ENCODE measurements at places on chromosomes 7 and 10. TPM values are rescaled to one million over a fixed set of nuclear protein-coding genes. Genes with fewer than 3 reads are reported as not detected.

Gene CNPY1
- not detected for total RNA-seq

Gene FIS1
- 101 TPM for total RNA-seq

Gene CYP2W1
- not detected for total RNA-seq

Gene TRIM50
- total RNA-seq = not detected

Gene CCDC3
- 64.4 TPM for total RNA-seq

Gene EXOC4
- 151 TPM for total RNA-seq

Gene NAT16
- total RNA-seq = not detected

Gene PILRB
- total RNA-seq = 7.8 TPM

Gene NUTM2E
- total RNA-seq = not detected

Data from smooth muscle cell of the pulmonary artery (primary cell).